Fibroblast of gingiva (primary cell): ENCODE measurements at places on chromosomes 2 and 18.

- no peak for DNase-seq
These were observed 15.2 kb upstream of the MAP4K4 start for GRCh38 chr2:101682311-101682710.

GRCh38 chr2:219291910-219292490 is 12.8 kb downstream of the DNAJB2 start:
- no peak for DNase-seq

DNA sequence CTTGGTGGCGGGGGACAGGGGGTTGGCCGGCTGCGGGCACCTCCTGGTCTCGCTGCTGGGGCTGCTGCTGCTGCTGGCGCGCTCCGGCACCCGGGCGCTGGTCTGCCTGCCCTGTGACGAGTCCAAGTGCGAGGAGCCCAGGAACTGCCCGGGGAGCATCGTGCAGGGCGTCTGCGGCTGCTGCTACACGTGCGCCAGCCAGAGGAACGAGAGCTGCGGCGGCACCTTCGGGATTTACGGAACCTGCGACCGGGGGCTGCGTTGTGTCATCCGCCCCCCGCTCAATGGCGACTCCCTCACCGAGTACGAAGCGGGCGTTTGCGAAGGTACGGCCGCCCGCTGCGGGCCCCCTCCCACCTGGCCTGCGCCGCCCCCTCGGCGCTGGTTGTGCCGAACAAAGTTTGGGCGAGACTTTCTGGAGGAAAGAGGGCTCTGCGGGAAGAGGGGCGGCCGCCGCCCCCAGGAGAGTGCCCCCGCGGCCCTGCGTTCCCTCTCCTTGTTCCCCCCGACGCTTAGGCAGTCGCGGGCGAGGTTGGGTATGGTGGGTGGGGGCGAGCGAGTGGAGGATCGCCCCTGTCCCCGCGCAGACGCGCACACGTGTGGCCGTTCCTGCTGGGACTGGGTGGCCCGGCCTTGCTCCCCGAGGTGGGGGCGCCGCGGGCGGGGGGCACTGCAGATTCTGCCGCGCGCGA is 866 bp downstream of the CRIM1 start:
- DNase-seq: peak; percentile 33

GRCh38 chr18:62138461-62139235 is 48.2 kb downstream of the PIGN start:
- DNase-seq: peak; percentile 3

DNA sequence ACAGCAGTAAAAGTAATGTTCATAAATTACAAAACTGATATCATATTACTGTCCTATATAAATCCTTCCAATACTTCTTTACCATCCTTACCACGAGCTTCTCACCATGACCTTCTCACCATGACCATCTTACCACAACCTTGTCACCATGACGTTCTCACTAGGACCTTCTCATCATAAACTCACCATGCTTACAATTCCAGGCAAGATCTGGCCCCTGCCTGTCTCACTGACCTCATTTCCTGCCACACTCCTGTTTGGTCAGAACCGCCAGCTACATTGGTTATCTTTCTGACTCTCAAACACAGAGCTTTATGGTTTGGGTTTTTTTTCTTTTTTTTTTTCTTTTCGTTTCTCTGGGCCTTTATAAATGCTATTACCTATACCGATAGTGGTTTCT is 827.6 kb downstream of the RNF144A start:
- DNase-seq: peak; percentile 50

DNA sequence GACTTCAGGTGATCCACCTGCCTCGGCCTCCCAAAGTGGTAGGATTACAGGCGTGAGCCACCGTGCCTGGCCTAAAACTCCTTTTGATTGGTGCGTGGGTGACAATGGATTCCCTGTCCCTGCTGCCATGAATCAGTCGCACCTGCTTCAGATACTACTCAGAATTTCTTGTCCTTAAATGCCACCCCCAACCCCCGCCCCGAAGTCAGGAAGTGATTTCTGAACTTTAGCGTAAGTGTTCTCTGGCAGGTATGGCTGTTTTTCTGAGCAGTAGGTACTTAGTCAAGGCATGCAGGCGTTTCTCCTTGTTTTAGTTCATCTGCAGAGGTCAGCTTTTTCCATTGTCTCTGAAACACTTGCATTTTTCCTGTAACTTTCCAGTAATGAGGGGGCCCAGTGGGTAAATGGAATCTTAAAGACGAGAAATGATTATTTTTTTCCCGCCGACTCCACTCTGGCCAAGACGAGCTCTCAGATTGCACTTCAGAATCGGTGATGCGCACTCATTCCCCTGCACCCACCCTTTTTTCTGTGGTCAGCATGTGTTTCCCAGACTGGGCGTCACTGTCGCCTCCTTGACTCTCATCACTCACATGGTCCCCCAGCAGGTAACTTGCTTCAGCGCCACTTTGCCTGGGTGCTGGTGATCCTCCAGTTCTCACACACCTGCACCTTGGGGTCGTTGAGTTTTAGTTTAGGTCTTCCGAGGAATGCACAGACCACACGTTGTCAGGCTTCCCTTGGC is 179.7 kb downstream of the GBX2 start:
- no peak for DNase-seq

GRCh38 chr2:30823452-30823851 is 16.2 kb upstream of the CAPN13 start:
- no peak for DNase-seq

DNA sequence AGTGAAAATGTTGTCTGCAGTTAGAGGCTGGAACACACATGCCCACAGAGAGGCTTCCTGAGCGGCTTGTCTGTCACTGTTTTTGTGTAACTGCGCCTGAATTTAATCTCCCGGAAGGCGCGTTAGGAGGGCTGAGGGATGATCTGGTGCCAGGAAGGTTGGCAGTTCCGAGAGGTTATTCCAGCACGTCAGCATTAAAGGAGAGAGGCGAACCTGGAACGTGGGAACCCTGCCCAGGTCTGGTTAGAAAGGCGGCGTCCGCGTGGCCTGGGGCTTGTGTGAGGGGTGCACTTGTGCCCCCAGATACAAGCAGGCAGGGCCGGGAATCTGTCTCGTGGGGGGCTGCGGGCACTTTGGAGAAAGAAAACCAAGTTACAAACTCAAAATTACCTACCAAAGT is 75.3 kb downstream of the NFATC1 start:
- DNase-seq: no peak

DNA sequence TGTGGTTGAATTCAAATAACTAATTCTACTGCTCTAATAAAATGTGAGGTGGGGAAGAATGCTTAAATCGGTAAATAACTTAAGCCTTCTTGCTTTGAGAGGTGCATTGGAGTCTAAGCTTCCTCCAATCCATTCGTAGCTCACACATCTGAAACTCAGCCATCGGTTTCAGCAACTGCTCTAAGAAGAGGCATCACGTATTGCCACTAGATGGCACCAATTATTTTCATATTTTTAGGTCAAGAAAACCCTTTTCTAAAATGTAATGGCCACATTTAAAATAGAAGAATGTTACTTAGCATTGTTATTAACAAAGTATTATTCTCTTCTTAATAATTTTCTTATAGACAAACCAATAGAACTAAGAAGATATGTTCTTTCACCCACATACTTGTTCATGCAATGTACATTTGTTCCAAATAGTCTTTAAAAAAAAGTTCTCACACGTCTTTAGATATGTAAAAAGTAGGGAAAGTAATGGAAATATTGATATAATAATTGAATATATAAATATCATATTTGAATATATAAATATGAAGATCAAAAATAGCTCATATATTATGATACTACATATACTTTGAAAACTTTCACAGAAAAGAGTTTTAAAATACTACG is 229.8 kb downstream of the CCDC178 start:
- DNase-seq: peak; percentile 3

GRCh38 chr2:48569433-48569832 is 39.5 kb downstream of the STON1 start:
- DNase-seq: no peak

DNA sequence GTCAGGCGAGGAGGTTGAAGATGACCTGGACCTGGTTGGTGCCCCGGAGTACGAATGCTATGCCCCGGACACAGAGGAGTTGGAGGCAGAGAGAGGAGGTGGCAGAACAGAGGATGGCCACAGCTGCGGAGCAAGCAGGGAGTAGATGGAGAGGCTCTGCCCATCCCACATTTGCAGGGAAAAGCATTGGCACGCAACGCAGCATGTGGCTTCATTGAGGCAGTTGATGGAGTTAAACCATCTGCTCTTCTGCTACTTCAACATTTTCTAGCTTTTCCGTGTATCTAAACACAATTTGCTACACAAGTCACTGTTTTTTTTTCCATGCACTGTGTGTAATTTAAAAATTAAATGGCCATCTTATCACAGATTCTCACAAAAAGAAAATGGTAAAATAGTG is 11.8 kb downstream of the RBFA start:
- DNase-seq: no peak

GRCh38 chr2:60316381-60317033 is 236.9 kb downstream of the BCL11A start:
- no peak for DNase-seq

GRCh38 chr2:96109931-96110511 is 6.3 kb downstream of the ADRA2B start:
- no peak for DNase-seq

GRCh38 chr2:109218087-109218791 is 89.2 kb downstream of the SH3RF3 start:
- DNase-seq: peak; percentile 25

GRCh38 chr18:63784787-63785452 is 9.7 kb downstream of the SERPINB7 start:
- DNase-seq: no peak

DNA sequence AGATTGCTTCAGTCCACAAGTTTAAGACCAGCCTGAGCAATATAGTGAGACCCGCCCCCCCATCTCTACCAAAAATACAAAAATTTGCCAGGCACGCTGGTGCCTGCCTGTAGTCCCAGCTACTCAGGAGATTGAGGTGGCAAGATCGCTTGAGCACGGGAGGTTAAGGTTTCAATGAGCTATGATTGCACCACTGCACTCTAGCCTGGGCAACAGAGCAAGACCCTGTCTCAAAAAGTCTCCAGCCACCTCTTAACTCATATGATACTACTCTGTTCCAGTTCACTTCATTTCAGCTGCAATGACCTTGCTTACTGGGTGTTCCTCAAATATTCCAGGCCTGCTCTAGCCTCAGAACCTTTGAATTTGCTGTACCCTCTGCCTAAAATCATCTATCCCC is 11.4 kb downstream of the MEMO1 start:
- DNase-seq: no peak

DNA sequence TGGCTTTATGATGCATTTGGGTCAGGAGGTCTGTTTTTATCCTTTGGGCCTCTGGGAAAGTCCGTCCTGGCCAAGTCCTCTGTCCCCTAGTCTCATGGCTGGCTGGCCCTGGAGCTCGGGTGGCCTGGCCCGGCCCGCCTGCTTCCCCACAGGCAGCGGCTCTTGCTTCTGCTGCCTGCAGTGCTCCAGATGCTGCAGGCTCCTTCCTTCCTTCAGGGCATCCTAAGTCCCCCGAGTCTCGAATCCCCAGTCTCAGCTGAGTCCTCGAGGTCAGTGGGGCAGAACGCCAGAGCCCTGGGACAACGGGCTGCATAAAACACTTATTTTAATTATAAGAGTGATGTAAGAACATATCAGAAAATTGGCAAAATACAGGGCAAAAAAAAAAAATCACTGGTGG is 71.2 kb downstream of the HPCAL1 start:
- no peak for DNase-seq

DNA sequence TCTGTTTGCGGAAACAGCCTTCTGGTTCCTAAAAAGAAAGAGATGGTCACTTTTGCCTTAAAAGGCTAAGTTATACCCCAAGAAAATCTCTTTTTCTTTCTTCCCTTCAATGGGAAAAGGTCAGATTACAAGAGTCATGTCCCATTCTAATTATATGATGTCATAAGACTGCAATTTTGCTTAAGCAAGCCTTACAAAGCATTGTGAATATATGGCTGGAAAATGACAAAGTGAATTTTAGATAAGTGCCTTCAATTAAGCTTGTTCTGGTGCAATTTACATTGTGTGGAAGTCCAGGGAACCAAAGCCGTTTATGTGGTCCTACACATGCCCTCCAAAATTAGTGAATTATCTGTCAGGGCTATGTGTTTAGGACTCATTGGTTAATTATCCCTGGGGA is 7.6 kb upstream of the BMP10 start:
- DNase-seq: peak; percentile 9

GRCh38 chr2:42569116-42569711 is 782 bp downstream of the MTA3 start:
- DNase-seq: peak; percentile 14

DNA sequence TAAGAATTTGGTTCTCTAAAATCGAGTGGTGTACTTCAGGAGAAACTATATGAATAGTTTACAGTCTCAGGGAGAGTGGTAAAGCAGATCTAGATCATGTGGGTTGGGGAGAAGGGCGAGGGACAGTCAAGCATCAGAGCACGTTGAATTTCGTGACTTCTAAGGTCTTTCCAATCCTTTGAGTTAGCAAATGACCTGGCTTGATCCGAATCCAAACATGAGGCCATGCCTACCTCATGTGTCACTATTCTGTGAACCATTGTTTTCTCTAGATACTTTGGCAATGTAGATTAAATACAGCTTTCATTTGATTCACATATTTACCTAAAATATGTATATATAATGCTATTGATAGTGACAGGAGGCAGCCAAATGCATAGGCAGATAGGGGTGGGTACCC is 674.9 kb downstream of the NYAP2 start:
- no peak for DNase-seq

GRCh38 chr2:226098861-226099745 is 699.6 kb downstream of the NYAP2 start:
- no peak for DNase-seq

DNA sequence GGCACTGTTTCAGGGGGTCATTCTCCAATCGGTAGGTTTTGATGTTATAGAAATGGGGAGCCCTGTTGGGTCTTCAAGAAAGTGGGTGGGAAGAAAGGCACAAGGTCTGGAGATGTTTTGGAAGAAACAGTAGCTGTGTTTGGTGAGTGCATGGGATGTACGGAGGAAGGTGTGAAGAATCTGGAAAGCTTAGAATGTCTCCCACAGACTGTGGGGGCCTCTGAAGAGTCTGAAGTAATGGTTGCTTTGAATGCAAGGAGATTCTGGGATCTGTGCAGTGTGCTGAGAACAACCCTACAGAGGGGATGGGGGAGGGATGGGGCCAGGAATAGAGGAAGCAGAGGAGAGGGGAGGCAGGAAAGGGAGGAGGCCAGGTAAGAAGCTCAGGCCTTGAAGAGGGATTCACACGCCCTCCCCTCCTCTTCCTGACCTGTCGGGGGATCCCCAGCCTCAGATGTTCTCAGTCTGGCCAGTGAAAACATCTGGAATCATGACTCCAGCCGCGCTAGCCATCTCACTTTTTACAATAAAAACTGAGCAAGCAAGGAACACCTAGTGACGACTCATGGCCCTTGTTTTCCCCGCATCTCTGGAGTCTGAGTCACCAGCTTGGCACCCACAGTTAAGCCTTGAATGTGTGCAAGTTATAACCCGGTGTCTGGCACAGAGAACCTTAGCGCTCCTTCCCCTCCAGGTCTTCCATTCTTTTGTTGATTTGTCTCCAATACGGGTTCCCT is 74.2 kb downstream of the SH3BP4 start:
- peak; percentile 54 for DNase-seq

- DNase-seq: no peak
These were observed 56.7 kb downstream of the DIS3L2 start for GRCh38 chr2:232018181-232018580.

- DNase-seq: no peak
These were observed 2.4 kb upstream of the RPS7 start for GRCh38 chr2:3572620-3573019.
